ENCODE measurements at places on chromosomes 2 and 18.

DNA sequence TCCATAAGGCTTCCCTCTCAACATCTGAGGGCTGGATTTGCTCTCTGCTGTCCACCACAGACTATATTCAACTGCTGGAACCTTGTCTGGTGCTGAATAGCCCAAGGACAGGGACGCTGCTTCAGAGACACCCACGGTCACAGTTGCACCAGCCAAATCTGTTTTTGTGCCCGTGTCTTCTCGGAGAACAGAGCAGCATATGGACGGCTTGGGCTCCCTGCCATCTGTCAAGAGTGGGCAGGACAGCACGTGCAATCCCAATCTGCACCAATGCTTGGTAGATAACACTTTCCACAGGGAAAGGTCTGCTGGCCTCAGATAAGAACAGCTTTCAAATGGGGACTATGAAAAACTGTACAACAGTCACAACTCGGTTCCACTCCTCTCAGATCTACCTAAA is 466.1 kb downstream of the TGIF1 start:
- DNase-seq: no peak

DNA sequence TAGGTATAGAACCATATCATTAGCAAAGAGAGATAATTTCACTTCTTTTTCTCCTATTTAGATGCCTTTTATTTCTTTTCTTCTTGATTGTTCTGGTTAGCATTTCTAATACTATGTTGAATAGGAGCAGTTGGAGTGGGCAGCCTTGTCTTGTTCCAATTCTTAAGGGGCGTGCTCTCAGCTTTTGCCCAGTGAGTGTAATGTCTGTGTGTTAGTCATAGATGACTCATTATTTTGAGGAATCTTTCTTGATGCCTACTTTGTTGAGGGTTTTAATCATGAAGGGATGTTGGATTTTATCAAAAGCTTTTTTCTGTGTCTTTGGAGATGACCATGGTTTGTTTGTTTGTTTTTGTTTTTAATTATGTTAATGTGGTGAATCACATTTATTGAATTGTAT is 1453.1 kb upstream of the SLC39A10 start:
- no peak for DNase-seq

DNA sequence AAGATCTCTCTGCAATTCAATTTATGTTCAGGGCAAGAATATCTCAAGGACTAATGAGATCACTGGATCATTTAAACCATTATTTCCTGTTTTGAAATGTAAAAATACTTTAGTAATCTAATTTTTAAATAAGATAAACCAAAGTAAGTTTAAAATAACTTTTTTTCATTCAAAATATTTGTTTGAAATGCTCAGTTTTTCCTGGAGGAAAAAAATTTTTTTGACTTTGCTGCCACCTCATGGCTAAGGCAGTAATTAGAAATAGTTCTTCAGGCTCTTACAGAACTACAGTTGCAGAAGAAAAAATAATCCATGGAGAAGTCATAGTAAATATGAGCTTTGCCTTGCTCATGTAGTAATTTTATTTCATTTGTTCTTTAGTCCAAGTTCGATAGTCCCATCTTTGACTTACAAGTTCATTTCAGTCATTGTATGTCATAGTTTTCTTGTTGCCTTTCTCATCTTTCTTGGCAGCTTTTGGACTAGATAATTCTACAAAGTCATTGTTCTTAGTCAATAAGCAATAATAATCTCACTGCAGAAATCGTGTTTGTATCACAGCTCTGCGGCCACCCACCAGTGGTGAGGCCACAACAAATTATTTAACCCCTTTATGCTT is 127.4 kb downstream of the DPP4 start:
- no peak for DNase-seq

DNA sequence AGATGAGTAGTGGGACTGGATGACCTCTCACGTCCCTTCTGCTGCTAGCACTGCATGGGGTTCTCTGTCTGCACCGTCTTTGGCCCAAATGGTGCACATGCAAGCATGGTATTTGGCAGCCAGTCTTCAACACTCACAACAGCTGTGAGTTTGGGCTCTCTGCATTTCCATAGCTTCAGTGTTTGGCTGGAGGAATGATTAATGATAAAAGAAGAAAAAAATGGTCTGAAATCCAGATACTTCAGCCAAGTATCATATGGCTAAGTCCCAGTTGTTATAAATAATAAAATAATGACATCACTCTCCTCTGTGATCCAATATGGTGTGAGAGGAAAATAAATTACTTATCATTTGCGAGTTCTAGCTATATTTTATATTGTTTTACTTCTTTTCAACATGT is 173.3 kb downstream of the DCDC2C start:
- no peak for DNase-seq

- no peak for DNase-seq
Observed at GRCh38 chr2:138877421-138877820, 97.2 kb upstream of the NXPH2 start.

DNA sequence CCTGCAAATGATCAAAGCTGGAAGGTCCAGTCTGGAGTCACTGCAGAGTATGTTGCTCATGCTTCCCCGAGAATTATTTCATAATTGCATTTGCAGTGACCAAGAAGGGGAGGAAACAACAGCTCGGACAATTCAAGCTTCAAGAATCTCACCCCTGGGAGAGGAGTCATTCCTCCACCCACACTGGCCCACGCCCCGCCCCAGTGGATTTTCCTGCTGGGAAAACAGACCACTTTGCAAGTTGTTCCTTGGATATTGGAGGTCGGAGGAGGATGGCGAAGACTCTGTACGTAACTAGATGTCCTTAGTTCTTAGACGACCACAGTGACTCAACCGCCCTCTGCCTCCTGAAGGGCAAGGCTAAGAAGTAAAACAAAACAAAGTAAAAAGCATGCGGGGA is 159.4 kb downstream of the TPO start:
- DNase-seq: no peak

DNA sequence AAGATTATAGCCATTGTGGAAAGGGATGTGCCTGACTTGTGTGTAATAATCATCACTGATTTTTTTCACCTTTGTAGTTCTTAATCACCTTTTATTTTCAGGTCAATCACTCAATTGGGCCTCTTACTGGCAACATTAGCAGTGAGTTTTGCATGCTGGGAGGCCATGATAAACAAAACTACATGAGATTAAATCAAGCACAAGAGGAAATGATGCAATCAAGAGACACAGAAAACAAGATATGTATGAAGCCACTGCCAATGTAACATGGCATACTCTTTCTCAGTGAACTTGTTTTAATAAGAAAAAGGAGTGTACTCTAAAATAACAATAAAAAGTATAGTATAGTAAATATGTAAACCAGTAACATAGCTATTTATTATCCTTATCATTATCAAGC is 69.9 kb upstream of the FSIP2 start:
- no peak for DNase-seq

GRCh38 chr2:53018825-53019425 is 748.7 kb upstream of the CHAC2 start:
- DNase-seq: no peak
